ENCODE measurements at places on chromosomes 5 and 9. TPM values are rescaled to one million over a fixed set of nuclear protein-coding genes. Genes with fewer than 3 reads are reported as not detected.

The OR2V2 gene
- total RNA-seq: not detected

The RETREG1 gene
- 0.20 TPM for total RNA-seq

- no peak overlapping the region for H3K4me3 ChIP-seq
- no peak overlapping the region for H3K27ac ChIP-seq
- no peaks in the 10 kb centered on the region for H3K4me1 ChIP-seq
- peaks cover 10% of the 10 kb centered on the region for H3K27me3 ChIP-seq
Measured at GRCh38 chr5:10896016-10896415, 135.0 kb upstream of the DAP start.

DNA sequence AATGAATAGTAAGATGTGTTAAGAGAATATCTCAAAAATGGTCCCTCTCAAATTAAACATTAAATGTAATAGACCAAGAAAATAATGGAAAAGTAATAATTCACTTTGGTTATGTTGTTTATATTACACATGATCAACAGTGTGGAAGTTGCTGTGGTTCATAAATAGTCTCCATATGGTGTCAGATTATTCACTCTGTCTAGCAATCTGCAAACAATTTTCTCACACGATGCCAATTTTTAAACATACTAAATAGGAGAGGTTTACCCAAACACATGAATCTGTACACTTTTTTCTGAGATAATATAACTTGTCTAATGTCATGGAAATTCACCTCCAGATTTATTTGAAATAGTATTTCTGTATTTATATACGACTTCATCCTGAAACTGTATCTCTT lies 217.4 kb upstream of the FBXL7 start:
- H3K36me3 ChIP-seq: no peaks in the 10 kb centered on the region
- no peak overlapping the region for H3K27ac ChIP-seq
- no peaks in the 10 kb centered on the region for H3K27me3 ChIP-seq
- H3K4me1 ChIP-seq: no peaks in the 10 kb centered on the region
- no peak overlapping the region for H3K4me3 ChIP-seq

DNA sequence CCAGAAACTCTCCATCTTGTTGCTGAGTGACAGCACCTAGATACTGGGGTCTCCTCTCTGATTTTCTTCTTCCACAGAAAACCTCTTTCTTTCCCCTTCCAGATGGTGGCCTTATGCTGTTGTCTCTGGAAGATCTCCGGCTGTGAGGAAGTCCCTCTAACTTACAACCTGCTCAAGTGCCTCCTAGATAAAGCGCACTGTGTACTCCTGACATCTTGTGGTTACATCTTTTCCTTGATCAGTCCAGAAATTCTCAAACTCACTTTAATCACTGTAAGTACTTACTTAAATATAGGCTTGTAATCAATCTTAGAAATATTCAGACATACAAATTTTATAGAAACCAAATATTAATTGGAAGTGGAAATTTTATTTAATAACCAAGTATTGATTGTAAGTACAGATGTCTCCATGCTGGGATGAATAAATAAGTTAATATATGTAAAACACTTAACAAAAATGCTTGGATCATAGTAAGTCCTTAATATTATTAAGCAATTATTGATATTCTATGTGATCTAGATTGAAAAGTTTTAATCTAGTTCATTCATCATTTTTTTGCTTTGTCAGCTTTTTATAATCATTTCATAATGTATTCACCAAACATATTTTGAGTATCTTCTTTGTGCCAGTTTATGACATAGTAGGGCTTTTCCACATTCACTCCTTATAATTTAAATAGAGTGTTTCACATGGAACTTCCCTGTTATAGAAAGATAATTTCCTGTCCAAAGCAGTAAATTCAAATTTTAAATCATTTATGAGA lies 1381.4 kb upstream of the CDH6 start:
- H3K4me1 ChIP-seq: no peaks in the 10 kb centered on the region
- H3K27ac ChIP-seq: no peak overlapping the region
- no peak overlapping the region for H3K4me3 ChIP-seq
- DNase-seq: no peak
- no peaks in the 10 kb centered on the region for H3K27me3 ChIP-seq

DNA sequence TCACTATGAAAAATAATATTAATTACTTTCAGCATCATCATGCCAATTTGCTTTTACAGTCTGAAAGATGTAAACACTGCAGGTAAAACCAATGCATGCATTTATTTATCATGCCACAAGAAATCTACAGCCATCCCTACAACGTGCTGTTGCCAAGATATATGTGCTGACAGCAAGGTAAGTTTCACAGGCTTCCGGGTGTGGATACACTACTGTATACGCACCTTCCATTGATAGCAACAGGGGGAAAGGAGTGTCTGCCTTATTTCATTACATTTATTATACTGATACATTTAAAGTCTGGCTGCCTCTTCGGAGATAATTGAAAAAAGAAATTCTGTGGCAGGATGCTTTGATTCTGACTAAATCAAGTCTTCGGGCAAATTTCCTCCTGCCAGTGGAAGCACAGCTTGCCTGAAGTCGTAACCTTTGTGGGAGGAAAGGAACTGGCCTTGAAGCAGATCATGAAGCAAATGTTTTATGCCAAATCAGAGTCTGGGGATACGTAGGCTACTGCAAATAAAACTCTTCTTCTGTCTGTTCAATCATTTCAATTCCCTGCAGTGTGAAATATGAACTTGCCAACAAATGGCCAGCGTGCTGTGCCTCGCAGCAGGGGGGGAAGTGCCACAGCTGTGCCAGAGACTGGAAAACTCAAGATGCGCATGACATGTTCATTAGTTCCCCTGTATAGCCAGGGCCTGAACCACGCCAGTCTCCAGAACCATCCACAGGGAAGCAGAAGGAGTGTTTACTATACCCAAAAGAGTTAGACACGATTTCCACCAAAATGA lies 268.1 kb downstream of the EFNA5 start:
- H3K4me1 ChIP-seq: no peaks in the 10 kb centered on the region
- no peak overlapping the region for H3K27ac ChIP-seq
- no peaks in the 10 kb centered on the region for H3K36me3 ChIP-seq
- DNase-seq: no peak
- H3K4me3 ChIP-seq: no peak overlapping the region

The OSMR gene
- total RNA-seq: 1.2 TPM

The PCDHA3 gene
- total RNA-seq: not detected

The MTAP gene
- 0.31 TPM for total RNA-seq

The LCN10 gene
- total RNA-seq: not detected

GRCh38 chr9:110828264-110828663 lies 159.7 kb downstream of the MUSK start:
- DNase-seq: no peak
- H3K36me3 ChIP-seq: no peaks in the 10 kb centered on the region
- no peaks in the 10 kb centered on the region for H3K4me1 ChIP-seq
- no peak overlapping the region for H3K4me3 ChIP-seq
- H3K27me3 ChIP-seq: no peaks in the 10 kb centered on the region
- H3K27ac ChIP-seq: no peak overlapping the region

DNA sequence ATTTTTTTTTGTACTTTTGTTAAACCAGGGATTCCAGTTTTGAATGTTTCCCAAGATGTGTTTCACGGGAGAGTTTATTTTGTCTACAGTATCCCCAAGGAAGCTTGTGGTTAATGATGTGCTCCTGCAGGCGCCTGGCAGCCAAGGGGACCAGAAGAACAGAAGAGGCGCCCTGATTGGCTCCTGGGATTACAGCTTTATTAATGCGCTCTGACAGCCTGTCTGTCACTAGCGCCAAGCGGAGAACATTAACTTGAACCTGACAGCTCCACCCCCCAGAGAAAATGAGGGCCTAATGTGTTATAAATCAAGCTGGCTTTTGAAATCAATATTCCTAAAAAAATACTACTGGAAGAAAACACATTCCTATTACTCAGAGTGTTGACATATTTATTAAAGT lies 5.0 kb upstream of the FBXL7 start:
- no peak overlapping the region for H3K4me3 ChIP-seq
- no peak overlapping the region for H3K27ac ChIP-seq
- no peaks in the 10 kb centered on the region for H3K27me3 ChIP-seq
- H3K4me1 ChIP-seq: no peaks in the 10 kb centered on the region
- H3K36me3 ChIP-seq: no peaks in the 10 kb centered on the region

The ARID3C gene
- total RNA-seq: not detected

- DNase-seq: no peak
- no peaks in the 10 kb centered on the region for H3K36me3 ChIP-seq
- H3K27me3 ChIP-seq: no peaks in the 10 kb centered on the region
- H3K27ac ChIP-seq: no peak overlapping the region
- no peaks in the 10 kb centered on the region for H3K4me1 ChIP-seq
Measured at GRCh38 chr9:13688223-13688989, 408.9 kb upstream of the MPDZ start.

DNA sequence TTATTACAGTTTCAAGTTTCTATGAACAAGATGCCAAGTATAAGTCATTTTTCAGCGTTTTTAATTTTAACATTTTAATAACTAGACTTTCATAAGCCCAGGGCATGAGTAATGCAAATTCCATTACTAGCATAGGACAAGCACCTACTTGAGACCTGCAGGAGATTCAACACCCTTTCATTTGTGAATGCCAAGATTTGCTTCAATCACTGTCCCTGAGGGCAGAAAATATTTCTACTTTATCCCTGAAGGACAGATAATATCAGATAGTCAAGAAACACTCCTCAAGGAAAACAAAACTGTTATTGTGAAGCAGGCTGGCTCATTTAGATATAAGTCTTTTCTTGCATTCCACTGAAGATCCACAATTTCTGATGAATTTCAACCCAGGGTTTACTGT lies 27.7 kb upstream of the ZNF622 start:
- DNase-seq: no peak
- no peak overlapping the region for H3K4me3 ChIP-seq
- peaks cover 7% of the 10 kb centered on the region for H3K27me3 ChIP-seq
- no peak overlapping the region for H3K27ac ChIP-seq

DNA sequence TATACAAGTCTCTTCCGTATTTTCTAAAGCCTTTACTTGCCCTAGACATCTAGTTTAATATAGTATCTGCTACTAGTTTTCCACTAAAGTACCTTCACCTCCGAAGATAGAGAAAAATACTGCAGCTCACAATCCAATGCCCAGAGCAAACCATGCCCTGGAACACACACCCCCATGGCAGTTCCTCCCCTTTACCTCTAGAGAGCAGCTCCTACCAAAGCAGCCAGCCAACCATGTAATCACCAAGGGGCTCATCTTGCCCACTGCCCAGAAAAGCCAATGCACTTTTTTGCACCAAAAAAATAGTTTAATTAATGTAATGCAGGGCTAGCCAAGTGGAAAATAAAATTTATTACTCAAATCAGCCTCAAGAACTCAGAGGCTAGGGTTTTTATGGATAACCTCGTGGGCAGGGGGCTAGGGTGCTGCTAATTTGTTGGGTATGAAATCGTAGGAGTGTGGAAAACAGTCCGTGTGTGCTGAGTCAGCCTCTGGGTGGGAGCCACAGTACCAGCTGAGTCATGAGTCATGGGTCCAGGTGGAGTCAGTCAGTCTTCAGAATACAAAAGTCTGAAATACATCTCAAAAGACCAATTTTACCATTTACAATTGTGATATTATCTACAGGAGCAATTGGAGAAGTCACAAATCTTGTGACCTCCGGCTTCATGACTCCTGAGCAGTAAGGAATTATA lies 120.1 kb upstream of the ACO1 start:
- no peak overlapping the region for H3K27ac ChIP-seq
- H3K36me3 ChIP-seq: no peaks in the 10 kb centered on the region
- no peaks in the 10 kb centered on the region for H3K4me1 ChIP-seq
- no peak for DNase-seq

The PCDHA4 gene
- 0.04 TPM for total RNA-seq

DNA sequence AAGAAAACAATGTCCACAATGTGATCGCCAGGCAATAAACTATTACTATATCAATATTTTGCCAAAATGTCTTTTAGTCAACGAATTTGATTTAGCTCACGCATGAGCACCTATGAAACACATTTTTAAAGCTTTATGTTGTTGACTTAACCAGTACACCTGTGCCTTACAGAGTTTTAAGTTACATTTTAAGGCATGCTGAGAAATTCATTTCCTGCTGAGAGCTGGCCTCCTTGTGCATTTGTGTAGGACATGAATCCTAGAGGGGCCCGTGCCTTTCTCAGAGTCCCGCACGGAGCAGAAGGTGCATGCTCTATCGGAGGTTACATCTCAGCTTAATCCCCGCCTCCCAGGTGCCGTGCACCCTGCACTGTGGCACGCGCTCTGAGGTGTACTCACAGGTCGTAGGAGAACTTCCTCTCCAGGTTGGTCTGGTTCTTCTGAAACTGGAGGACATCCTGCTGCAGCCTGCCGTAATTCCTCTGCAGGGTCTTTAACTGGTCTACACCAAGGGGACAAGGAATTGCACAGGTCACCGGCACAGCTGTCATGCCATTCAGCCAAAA lies 53.2 kb downstream of the GOLM1 start:
- H3K27ac ChIP-seq: no peak overlapping the region
- peaks cover 26% of the 10 kb centered on the region for H3K27me3 ChIP-seq
- DNase-seq: no peak
- no peaks in the 10 kb centered on the region for H3K36me3 ChIP-seq
- H3K4me1 ChIP-seq: no peaks in the 10 kb centered on the region
- no peak overlapping the region for H3K4me3 ChIP-seq

The CNTLN gene
- 0.04 TPM for total RNA-seq

The FCN2 gene
- not detected for total RNA-seq

DNA sequence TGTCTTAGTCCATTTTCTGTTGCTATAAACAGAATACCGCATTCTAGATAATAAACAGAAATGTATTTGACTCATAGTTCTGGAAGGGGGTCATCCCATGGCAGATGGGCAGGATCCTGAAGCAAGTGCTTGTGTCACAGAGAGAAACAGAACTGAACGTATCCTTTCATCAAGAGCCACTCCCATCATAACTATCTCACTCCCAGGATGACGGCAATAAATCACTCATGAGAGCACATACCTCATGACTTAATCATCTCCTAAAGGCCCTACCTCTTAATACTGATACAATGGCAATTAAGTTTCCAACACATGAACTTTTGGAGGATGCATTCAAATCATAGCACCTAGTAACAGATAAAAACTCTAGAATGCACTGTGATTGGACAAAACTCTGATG lies 142.9 kb downstream of the CAMK4 start:
- H3K27me3 ChIP-seq: no peaks in the 10 kb centered on the region
- DNase-seq: no peak
- no peak overlapping the region for H3K4me3 ChIP-seq
- H3K27ac ChIP-seq: no peak overlapping the region
- no peaks in the 10 kb centered on the region for H3K4me1 ChIP-seq

The KIF12 gene
- total RNA-seq: not detected

- no peaks in the 10 kb centered on the region for H3K36me3 ChIP-seq
- peaks cover 3% of the 10 kb centered on the region for H3K4me1 ChIP-seq
- DNase-seq: no peak
- H3K4me3 ChIP-seq: no peak overlapping the region
- peaks cover 9% of the 10 kb centered on the region for H3K27me3 ChIP-seq
- H3K27ac ChIP-seq: no peak overlapping the region
Measured at GRCh38 chr9:138006576-138007233, 129.1 kb downstream of the CACNA1B start.

GRCh38 chr5:129904667-129905472 lies 605 bp downstream of the CHSY3 start:
- no peaks in the 10 kb centered on the region for H3K4me1 ChIP-seq
- H3K36me3 ChIP-seq: no peaks in the 10 kb centered on the region
- H3K4me3 ChIP-seq: no peak overlapping the region
- no peaks in the 10 kb centered on the region for H3K27me3 ChIP-seq

The SLC6A3 gene
- not detected for total RNA-seq

The TERT gene
- total RNA-seq: 3.3 TPM
